ENCODE measurements at places on chromosomes 3 and 15.

- DNase-seq, result no peak
Measured at GRCh38 chr3:105965384-105965783, 96.6 kb upstream of the CBLB start.

GRCh38 chr3:122031123-122031468, 9.0 kb upstream of the ILDR1 start:
- no peak for DNase-seq

GRCh38 chr3:23750573-23751210, 55.1 kb upstream of the UBE2E1 start:
- DNase-seq, result no peak

DNA sequence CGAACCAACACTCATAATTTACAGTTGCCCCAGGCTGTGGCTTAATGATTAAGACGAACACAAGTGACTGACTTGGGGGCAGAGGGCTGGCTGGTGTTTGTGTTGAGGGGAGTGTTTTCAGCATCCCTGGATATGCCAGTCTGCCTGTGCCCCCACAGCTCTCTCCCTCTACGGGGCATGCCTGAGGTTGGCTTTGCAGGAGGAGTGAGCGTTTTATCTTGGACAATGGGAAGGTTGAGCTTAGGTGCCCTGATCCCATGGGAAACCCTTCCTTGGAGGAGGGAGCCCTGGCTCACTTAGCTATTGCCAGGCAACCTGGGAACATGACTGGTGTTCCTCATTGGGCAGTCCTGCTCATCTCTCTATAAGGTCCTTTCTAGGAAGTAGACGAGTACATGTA, 17.6 kb downstream of the FAM107A start:
- DNase-seq, result no peak

GRCh38 chr3:147758771-147759170, 349.6 kb downstream of the ZIC1 start:
- no peak for DNase-seq

- no peak for DNase-seq
Measured at GRCh38 chr15:88717382-88718031, 78.7 kb downstream of the ISG20 start.

DNA sequence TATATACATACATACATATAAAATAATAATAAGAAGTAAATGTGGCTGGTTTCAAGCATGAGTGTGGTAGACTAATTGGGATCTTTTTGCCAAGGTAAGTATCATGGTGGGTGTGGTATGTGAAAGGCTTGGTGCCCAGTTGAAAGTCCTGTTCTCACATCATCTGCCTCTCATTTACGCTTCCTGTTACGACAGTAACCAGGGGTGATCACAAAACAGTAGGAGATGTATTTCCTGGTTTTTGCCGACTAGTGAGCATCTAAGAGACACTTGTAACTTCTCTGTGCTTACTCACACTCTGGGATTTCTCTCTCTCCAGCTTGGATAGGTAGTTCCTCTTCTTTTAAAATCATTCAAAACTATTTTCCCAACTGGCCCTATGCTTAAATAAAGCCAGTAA, 1028.3 kb upstream of the NR2F2 start:
- no peak for DNase-seq

Measured in adrenal gland (tissue), 19 donors.